ENCODE measurements at places on chromosomes 11 and 22.
A peak's percentile ranks its signal among the peaks of the same experiment; 100 is the strongest.

GRCh38 chr11:86460461-86461385 lies 86.0 kb downstream of the CCDC81 start:
- peaks cover 3% of the 10 kb centered on the region for H3K27me3 ChIP-seq
- no peak overlapping the region for H3K27ac ChIP-seq

GRCh38 chr11:60970369-60970774 lies 1.1 kb upstream of the CD6 start:
- H3K27me3 ChIP-seq = no peaks in the 10 kb centered on the region
- H3K36me3 ChIP-seq = no peaks in the 10 kb centered on the region
- H3K4me3 ChIP-seq = peak overlapping the region; percentile 91

- peaks cover 2% of the 10 kb centered on the region for H3K36me3 ChIP-seq
- DNase-seq = no peak
- H3K27me3 ChIP-seq = peaks cover 40% of the 10 kb centered on the region
- peaks cover 8% of the 10 kb centered on the region for H3K4me1 ChIP-seq
Measured at GRCh38 chr22:50261615-50262459, at the start of gene MAPK12. MAPK12 (minus strand) TSS chr22:50261683; CDS start chr22:50261509, 174 bp downstream.

DNA sequence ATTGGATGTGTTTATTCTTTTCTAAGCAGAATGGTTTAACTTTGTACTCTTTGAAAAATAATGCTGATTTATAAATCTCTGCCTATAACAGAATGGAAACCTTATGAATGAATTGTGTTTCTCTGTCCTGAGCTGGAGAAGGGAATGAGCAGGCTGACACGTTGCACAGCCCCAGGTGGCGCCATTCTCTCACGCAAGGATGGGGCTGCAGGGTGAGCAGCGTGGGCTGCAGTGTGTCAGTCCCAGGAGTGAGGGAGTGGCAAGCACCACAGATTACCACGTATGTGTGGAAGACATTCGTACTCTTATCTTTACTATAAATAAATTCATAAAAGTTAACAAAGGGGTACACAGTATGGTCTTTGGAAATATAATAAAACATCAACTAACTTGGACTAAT lies 33.4 kb downstream of the FDX1 start:
- H3K27me3 ChIP-seq = no peaks in the 10 kb centered on the region
- H3K4me1 ChIP-seq = peaks cover 4% of the 10 kb centered on the region
- peak; percentile 1 for DNase-seq
- H3K4me3 ChIP-seq = no peak overlapping the region
- H3K36me3 ChIP-seq = no peaks in the 10 kb centered on the region

- no peak for DNase-seq
- H3K4me1 ChIP-seq = no peaks in the 10 kb centered on the region
- no peak overlapping the region for H3K4me3 ChIP-seq
- no peak overlapping the region for H3K27ac ChIP-seq
- H3K36me3 ChIP-seq = no peaks in the 10 kb centered on the region
Measured at GRCh38 chr11:17473071-17473744, 3.4 kb downstream of the ABCC8 start.

GRCh38 chr11:44180107-44180506 lies 84.6 kb downstream of the EXT2 start:
- peaks cover 9% of the 10 kb centered on the region for H3K36me3 ChIP-seq
- peaks cover 8% of the 10 kb centered on the region for H3K4me1 ChIP-seq
- DNase-seq = no peak
- H3K27me3 ChIP-seq = no peaks in the 10 kb centered on the region
- no peak overlapping the region for H3K4me3 ChIP-seq

DNA sequence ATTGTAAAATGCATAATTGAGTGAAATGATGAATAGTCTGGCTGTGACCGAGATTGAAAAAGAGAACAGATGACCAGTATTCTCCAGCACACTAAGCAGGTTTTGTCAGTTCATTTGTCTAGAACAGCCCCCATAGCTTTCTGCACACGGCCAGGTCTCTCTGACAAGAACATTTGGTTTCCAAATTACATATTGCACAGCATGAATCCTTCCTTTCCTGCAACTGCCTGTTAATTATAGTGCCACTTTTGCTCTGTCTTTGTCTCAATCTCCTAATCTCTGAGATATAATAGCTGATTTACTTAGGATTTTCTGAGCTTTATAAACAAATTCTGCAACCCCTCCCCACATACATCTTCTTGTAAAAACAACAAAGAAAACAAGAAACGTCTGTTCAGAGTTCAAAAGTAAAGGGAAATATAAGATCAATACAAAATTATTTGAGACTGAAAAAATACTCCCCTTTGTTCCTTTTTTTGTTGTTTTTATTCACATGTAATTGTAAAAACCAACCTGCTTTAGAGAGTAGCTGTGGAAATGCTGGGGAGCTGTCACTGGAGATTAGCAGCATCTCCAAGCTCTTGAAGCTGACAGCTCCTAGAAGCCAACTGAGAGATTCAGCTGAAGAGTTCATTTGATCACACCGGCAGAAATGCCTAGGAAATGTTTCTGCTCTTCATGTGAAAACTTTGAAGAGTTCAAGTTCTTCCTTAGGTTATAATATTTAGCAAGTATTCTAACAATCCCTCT lies 998.1 kb downstream of the DLG2 start:
- no peaks in the 10 kb centered on the region for H3K4me1 ChIP-seq
- H3K36me3 ChIP-seq = no peaks in the 10 kb centered on the region
- no peak for DNase-seq
- H3K4me3 ChIP-seq = no peak overlapping the region
- no peak overlapping the region for H3K27ac ChIP-seq

- no peak for DNase-seq
- H3K27ac ChIP-seq = no peak overlapping the region
- H3K4me1 ChIP-seq = peaks cover 69% of the 10 kb centered on the region
- H3K4me3 ChIP-seq = no peak overlapping the region
Measured at GRCh38 chr11:96134602-96135001, 208.4 kb downstream of the MAML2 start.

DNA sequence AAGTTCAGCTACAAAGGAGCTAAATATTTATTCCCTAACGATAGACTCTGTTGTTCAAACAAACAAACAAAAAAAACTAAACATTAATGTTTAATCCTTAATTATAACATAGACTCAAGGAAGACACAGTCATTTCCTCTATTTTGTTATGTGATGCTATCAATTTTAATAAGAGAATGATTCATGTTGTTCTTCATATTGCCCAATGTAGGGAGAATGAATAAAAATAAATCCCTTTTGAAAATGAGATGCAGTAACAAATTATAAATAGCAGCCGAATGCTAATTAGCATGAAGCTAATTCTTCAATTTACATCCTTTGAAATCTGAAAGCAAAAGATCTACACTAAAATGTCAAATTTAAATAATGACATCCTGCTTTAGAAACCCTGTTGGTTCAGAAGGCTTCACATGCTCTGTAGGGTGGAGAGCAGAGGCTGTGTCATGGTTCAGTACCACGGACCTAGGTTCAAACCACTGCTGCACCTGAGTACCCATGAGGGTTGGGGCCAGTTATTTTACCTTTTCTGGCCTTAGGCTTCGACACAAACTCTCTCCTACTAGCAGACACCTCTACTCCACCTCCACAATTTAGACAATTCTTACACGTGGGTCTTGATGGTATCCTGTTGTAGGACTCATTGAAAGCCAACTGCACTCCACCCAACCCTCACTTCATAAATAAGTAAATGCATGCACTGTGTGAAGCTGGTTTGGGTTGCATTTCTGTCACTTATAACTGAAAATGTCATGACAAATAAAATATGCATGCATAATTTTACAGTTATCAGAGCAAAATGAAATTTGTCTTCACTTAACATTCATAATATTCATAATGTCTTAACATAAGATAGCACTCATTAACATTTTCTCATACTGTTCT lies 89.0 kb downstream of the RRAS2 start:
- H3K36me3 ChIP-seq = peaks cover 10% of the 10 kb centered on the region
- no peak for DNase-seq
- no peaks in the 10 kb centered on the region for H3K27me3 ChIP-seq

- H3K36me3 ChIP-seq = peaks cover 78% of the 10 kb centered on the region
- H3K4me3 ChIP-seq = no peak overlapping the region
- H3K27me3 ChIP-seq = no peaks in the 10 kb centered on the region
- no peaks in the 10 kb centered on the region for H3K4me1 ChIP-seq
Measured at GRCh38 chr11:73931039-73931645, 19.7 kb upstream of the DNAJB13 start.

DNA sequence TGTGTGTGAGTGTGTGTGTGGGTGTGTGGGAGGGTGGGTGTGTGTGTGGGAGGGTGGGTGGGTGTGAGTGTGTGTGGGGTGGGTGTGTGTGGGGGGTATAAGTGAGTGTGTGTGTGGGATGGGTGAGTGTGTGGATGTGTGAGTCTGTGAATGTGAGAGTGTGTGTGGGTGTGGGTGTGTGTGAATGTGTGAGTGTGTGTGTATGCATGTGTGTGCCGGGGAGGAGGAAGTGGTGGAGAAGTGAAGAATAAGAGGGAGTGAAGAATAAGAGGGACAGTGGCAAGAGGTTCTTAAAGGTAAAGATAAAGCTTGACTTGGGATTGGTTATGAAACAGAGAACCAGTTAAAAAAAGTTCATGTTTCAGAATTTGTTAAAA lies 54.0 kb downstream of the PRR5L start:
- no peak overlapping the region for H3K4me3 ChIP-seq
- H3K36me3 ChIP-seq = no peaks in the 10 kb centered on the region
- H3K27me3 ChIP-seq = peaks cover 38% of the 10 kb centered on the region
- H3K27ac ChIP-seq = no peak overlapping the region
- peaks cover 7% of the 10 kb centered on the region for H3K4me1 ChIP-seq

- H3K27ac ChIP-seq = peak overlapping the region; percentile 93
- H3K36me3 ChIP-seq = peaks cover 62% of the 10 kb centered on the region
- H3K4me3 ChIP-seq = no peak overlapping the region
- no peaks in the 10 kb centered on the region for H3K27me3 ChIP-seq
Measured at GRCh38 chr22:40313007-40313406, 33.3 kb upstream of the ADSL start.

GRCh38 chr11:134244593-134244992 lies 8.6 kb downstream of the THYN1 start:
- DNase-seq = no peak
- H3K36me3 ChIP-seq = peaks cover 7% of the 10 kb centered on the region
- no peaks in the 10 kb centered on the region for H3K27me3 ChIP-seq
- H3K4me1 ChIP-seq = no peaks in the 10 kb centered on the region
